ENCODE measurements at places on chromosomes 1 and 21.

GRCh38 chr1:25369241-25369640 is 31.1 kb downstream of the TMEM50A start:
- no peak for DNase-seq

GRCh38 chr21:36203603-36203889 is 46.9 kb downstream of the DOP1B start:
- peak; percentile 37 for DNase-seq

- DNase-seq = no peak
Measured at GRCh38 chr1:67673468-67674201, 11.4 kb upstream of the GADD45A start.

DNA sequence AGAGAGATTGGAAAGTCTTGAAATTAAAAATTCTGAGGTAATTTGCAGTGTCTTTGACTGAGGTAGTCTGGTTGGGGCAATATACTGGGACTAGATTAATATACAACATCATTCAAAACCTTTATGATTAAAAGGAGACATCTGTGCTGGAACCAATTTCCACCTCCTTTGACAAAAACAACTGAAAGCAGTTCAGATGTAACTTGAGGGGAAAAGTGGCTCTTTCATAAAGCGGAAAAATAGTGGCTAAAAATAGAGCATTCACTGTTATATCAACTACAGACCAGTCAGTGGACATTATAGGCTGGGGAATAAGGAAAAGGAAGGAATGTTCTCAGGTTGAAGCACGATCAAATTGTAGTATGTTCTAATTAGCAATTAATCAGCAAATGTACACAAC is 635.9 kb downstream of the SMYD3 start:
- DNase-seq = no peak

DNA sequence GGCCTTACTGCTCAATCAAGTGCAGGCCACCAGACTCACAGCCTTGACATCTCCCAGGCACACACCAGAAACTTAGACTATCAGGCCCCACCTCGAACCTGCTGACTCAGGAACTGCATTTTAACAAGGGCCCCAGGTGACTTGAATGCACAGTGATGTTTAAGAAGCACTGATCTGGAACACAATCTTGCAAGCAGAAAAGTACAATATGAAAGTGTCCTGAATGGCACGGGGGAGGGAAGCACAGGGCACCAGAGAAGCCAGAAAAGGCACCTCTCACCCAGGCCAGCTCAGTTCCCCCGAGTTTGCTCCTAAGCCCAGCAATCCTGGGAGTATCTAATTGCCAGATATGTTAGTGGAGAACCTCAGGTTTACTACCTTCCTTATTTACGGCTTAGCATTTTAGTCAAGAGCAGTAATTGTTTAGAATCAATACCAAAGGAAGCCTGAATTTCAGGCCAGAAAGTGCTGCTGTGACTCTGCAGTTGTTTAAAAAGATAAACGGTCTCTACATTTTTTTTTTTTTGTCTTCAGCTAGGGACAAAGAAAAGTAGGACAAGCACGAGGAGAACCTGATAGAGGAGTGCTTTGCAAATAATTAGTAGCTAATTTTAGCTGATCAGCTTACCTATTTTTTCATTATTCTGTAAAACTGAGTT is 50.9 kb upstream of the CDC42BPA start:
- DNase-seq = no peak

GRCh38 chr1:220797553-220797952 is 10.8 kb downstream of the MTARC1 start:
- DNase-seq = no peak

DNA sequence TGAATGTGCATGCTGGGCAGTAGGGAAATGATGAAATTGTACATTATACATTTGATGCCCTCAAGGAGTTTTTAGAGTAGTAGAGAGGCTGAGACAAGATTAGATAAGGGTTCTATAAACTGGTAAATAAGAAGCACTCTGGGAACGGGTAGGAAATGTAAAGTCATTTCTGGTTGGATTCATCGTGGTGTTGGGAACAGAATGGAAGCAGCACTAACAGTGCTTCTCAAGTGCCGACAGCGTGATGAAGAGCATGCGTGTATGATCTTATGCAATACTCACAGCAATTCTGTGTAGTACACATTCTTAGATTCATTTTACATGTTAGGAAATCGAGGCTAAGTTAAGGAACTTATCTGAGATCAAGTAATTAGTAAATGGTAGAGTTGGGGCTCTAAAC is 45.9 kb downstream of the GPR88 start:
- DNase-seq = no peak

- no peak for DNase-seq
Measured at GRCh38 chr1:2543543-2544092, 12.6 kb upstream of the TNFRSF14 start.
